ENCODE measurements at places on chromosomes 1 and 21.

DNA sequence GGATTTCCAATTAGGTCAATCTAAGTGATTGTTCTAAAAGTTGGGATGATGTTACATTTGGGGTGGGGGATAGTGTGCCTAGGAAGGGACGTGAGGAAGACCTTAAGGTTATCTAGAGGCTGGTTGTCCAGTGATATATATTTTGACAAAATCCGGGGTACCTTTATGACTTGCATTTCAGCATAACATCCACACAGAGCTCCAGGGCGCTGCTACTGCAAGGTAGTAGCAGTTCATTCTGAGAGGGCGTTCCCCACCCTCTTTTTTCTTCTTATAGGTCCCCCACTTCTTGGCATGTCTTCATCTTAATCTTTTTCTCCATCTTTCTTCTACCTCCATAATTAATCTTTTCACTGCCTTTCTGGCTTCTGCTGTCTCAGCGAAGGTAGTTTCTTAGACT, 161.9 kb downstream of the CACNA1E start:
- no peak for DNase-seq

DNA sequence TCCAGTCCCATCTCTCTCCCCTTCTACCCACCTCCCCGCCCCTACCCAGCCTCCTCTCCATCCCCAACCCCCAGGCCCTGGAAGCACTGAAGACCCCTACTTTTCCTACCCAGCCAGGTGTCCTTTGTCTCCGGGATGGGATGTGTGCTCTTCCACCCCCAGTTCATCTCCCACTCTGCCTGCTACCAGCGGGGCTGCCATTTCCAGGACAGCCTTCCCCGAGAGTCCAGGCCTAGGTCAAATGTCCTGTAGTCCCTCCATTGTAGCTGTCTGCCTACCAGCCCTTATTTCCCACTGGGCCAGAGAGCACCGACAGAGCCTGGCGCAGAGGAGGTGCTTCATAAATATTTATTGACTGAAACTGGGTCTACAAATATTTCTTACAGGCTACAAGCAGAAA, 72.0 kb upstream of the TLR5 start:
- DNase-seq, result no peak

- no peak for DNase-seq
Measured at GRCh38 chr1:39575191-39576015, 1.2 kb downstream of the PABPC4 start.

- DNase-seq, result no peak
Measured at GRCh38 chr1:245396615-245397014, 241.8 kb downstream of the KIF26B start.

DNA sequence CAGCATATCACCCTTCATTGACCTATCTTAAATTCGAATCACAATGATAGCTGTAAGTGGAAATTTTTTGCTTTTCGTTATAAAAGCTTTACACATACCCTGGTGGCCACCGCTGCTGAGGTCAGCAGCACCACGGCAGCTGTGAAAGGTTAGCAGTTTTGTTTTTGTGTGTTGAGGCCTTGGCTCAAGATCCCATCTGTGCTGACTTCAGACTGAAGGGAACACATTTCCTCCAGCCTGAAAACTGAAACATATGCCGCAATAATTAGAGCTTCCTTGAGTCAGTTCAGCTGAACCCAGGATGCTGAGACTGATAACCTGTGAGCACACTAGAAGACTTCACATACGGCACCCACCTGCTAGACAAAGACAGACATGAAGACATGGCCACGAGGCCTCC, 103.0 kb downstream of the SMYD3 start:
- no peak for DNase-seq

- DNase-seq, result no peak
Measured at GRCh38 chr1:184183919-184184318, 132.4 kb downstream of the TSEN15 start.

- DNase-seq, result no peak
Measured at GRCh38 chr1:205547936-205548827, 43.7 kb downstream of the CDK18 start.

Measured in RCC 7860 (cell line).